CD4-positive, alpha-beta T cell (primary cell): ENCODE measurements at places on chromosomes 6 and 20.
A peak's percentile ranks its signal among the peaks of the same experiment; 100 is the strongest.

- no peak for DNase-seq
Measured at GRCh38 chr6:50062051-50062450, 12.3 kb upstream of the DEFB112 start.

- DNase-seq = no peak
Measured at GRCh38 chr6:130381012-130381411, 15.2 kb downstream of the TMEM200A start.

DNA sequence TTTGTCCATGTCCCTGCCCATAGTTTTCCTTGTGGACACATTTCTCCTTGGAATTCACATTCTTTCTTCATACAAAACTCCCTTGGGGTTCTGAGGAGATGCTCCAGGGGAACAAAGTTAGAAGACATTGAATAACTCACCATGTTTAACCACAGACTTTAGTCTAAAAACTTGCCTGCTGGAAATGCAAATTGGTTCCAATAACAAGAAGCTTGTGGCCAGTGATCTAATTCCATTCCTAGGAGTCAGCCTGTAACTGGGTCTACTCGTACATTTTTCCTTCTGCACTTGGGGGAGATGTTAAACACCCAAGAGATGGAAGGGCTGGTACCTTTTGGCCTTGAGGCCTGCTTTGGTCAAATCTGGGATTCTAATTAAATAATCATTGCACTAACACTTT, 60.2 kb downstream of the SCML4 start:
- DNase-seq = no peak

DNA sequence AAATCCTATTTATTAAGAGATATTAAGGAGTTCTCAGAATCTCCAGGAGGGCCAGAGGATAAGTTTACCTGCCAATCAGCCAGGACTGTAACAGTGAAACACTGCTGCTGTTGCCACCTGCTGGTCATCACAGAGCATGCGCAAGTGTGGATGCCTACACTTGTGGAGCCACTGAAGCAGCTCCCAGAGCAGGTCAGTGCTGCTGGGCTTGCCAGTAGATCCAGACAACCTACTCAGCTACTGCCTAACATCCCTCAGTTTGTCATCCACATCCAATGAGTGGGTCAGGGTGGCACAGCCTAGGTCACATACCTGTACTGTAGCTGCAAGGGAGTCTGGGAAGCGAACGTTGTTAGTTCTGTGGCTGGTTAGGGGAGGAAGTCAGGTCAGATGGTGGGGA, 18.3 kb upstream of the NHSL1 start:
- DNase-seq = peak; percentile 38

GRCh38 chr20:25720285-25720684, 23.6 kb upstream of the ZNF337 start:
- no peak for DNase-seq

GRCh38 chr6:70112716-70113115, 190.2 kb downstream of the COL9A1 start:
- DNase-seq = no peak

DNA sequence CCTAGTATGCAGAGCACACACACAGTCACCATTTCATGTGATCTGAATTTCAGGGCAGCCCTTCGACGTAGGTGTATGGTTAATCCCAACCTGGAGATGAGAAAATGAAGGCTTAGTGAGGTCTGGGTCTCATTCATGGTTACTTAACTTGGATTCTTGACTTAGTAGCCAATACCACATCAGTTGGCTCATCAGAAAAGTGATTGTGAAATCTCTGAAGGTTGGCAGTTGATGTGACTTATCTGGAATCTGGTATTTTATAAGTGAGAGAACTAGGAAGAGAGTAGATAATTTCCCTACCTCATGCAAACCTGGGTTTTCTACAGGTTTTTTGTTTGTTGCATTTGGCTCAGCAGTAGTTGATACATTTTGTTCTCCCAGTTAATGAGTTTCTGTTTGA, 123.7 kb downstream of the CCDC170 start:
- no peak for DNase-seq

DNA sequence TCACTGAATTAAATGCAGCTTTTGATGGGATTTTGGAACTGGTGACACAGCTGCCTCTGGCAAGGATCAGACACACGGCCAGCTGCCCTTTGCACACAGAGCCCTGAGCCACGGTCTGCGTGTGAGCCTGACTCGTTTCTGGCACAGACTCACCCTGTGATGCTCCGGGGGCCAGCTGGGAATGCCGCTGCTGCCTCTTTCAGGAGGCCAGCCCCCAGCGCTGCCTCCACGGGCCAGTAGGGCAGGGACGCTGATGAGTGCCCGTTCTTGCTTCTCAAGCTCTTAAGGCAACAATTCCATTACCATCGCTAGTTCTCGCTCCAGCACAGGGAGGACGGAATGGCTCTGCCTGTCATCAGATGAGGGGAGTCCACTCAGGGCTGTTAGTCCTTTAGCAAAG, 61.6 kb downstream of the IRF4 start:
- DNase-seq = no peak

GRCh38 chr6:89008001-89008814, 44.8 kb upstream of the RNGTT start:
- no peak for DNase-seq

DNA sequence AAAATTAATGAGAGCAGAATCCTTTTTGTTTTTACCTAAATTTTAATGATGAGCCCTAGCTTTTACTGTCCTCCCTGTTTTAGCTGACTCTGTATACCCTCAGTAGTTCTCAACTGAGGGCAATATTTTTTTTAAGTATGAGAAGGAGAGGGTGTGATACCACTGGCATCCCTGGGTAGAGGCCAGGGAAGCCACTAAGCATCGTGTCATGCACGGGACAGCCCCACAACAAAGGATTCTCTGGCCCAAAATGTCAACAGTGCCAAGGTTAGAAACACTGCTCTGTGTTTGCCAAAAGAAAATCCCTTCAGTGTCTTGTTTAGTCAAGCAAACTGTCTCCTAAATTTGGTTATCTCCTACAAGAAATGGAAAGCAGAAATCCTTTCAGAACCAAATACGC, 210.4 kb downstream of the KCNQ5 start:
- no peak for DNase-seq

DNA sequence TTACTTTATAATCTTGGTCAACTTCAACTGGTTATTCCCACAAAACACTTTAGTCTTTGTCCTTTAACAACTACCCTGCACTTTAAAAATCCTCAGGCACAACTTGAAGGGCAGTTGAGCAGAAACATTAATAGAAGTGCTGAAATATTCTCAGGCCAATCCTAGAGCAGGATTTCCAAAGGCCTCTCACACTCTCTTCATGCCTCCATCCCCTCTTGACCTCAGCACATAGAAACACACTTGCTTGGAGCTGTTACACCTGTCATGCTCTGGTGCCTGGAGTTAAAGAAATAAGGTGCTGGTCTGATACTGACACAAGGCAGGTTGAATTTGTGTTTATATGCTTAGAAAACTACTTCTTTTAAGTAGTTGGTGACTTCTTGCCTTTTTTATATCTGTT, 618.8 kb upstream of the POU3F2 start:
- no peak for DNase-seq

GRCh38 chr6:39407446-39407993, 85.0 kb upstream of the KCNK16 start:
- DNase-seq = no peak

- DNase-seq = no peak
Measured at GRCh38 chr20:20489054-20489453, 121.2 kb downstream of the INSM1 start.

DNA sequence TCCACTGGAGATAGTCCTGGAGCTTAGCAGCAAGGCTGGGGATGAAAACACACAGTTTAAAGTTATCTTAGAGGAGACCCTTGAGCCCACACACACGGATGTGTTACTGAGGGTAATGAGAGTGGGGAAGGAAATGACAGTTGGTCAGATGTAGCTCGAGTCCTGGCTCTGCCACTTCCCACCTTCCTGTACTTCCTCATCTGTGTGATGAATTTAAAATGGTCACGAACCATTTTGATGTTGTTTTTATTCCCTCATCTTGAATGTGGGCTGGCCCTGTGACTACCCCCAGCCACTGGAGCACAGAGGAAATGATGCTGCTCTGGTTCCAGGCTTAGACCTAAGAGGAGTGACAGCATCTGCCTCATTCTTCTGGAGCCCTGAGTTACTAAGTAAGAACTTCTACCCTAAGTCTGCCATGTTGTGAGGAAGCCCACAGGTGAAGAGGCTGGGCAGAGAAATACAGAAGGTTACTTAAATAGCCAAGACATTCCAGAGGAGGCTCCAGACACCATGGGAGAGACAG, 141.2 kb downstream of the NRN1 start:
- DNase-seq = no peak

DNA sequence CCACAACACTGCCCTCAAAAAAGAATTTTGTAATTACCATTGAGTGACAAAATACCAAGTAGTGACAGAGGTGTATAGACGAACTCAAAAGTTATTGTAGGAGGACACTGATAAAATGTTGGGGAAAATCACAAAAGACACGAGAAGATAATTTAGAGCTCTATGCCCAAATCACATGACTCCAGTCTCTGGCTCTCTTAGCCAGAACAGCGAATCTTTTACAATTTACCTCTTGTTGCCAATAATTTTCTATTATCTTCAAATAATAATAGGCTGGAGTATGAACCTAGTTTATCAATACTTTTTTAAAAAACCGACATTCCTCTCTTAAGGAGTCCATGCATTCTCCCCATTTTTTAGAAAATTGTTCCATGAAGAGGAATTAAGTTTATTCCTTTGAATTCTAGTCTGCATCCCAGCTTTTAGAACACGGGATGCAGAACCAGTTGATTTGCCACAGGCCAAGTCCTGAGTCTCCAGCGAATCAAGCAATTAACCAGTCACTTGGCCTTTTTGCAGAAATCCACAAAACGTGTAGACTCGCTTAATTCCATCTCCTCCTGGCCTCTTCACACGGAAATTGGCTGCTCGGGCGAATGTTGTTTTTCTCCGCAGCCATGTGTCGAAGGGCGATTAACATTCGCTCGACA, 507 bp upstream of the RIPPLY2 start:
- DNase-seq = no peak

DNA sequence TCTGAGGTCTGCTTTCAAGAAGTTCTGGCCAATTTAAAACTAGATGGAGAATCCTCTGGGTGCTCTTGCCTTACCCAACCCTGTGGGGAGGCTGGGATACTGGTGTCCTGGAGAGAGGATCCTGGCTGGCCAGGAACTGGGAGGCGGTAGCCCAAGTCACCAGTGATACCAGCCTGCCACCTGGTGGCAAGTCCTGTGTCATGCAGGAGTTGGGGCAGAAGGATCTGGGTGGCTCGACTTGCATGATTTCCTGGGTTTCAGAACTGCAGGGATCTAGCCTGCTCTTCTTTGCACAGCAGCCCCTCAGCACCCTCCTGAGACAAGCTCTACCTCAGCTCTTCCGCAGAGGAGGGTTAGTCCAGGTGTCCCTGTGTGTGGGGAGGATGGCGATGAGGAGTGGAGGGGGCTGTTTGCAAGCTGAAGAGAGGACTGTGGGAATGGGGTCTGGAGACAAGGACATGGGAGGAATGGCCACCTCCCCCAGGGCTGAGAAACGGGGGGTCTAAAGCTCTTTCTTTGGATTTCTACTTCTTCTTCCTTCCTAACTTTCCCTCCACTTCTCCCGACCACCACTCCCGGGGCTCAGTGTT, 4.2 kb downstream of the KCNK17 start:
- DNase-seq = peak; percentile 48

- DNase-seq = no peak
Measured at GRCh38 chr20:22916021-22916842, 118.9 kb upstream of the SSTR4 start.

- no peak for DNase-seq
Measured at GRCh38 chr6:168515376-168515775, 74.4 kb downstream of the SMOC2 start.

- no peak for DNase-seq
Measured at GRCh38 chr6:33638556-33638955, 17.4 kb downstream of the ITPR3 start.

GRCh38 chr6:134291156-134291555, 26.8 kb downstream of the SGK1 start:
- no peak for DNase-seq

DNA sequence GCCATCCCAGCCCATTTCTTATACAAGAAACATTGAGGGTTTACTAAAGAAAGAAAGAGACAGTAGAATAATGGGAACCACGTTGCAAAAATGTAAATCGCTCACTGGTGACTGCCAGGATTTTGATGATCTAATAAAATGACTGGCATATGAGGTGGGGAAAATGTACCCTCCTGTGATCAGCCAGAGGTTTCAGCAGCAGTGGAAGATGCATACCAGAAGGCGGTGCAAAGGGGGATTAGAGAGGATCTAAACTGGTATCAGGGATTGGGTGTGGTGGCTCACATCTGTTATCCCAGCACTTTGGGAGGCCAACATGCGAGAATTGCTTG, 60.8 kb upstream of the DDR1 start:
- no peak for DNase-seq

DNA sequence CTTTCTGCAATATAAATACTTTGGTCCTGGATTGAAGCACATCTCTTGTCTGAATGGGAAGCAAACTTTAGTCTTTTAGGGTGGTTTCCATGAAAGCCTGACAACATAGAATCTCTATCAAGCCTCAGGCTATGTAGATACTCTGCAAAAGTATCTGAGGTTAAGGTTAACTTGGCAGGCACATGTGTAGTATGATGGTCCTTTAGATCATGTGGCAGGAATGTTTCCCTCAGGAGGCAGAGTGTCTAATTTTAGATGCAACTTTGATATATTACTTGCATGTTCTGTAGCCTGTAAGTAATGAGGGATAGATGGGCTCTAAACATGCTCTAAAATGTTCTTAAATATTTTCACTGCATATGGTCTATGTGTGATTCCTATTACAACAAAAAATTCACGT, 8.2 kb downstream of the MYB start:
- DNase-seq = no peak

- no peak for DNase-seq
Measured at GRCh38 chr6:33248643-33248931, 23.1 kb downstream of the VPS52 start.

GRCh38 chr20:56409521-56409920, 2.5 kb upstream of the CASS4 start:
- DNase-seq = no peak

- no peak for DNase-seq
Measured at GRCh38 chr6:19772891-19773290, 64.3 kb upstream of the ID4 start.

- no peak for DNase-seq
Measured at GRCh38 chr6:85436411-85436810, 13.5 kb upstream of the NT5E start.

DNA sequence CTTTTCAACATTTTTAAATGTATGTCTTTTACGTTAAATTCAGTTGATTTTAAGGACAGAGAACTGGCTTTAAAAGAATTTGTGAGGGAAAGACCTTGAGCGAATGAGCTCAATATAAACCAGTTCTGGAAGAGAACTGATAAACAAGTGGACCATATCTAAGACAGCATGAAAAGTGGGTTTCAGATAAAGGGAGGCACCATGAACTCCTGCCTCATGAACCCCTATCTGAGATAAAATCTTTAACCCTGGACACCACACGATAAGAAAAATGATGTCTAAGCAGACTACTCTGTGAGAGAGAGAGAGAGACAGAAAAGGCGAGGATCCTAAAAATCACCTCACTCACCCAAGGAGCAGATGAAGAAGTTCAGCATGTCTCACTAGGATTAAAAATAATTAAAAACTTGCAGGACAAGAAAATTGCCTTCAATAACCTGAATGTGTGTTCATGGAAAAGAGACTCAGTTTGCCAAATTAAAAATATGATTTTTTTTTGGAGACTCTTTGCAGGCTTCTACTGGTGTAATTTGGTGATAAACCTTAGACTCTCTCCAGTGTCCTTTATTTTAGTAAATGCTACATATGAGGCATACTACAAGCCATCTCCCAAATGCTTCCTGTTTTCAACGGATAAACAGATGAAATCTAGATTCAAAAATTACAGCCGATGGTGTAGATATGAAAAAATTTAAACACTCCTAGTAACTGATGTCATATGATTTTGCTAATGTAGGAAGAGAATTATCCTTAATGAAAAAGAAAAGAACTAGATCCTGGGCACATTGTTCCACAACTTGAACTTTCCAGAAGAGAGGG, 299.5 kb downstream of the ADGB start:
- no peak for DNase-seq
